ENCODE measurements at places on chromosomes 4 and X.
A peak's percentile ranks its signal among the peaks of the same experiment; 100 is the strongest.

DNA sequence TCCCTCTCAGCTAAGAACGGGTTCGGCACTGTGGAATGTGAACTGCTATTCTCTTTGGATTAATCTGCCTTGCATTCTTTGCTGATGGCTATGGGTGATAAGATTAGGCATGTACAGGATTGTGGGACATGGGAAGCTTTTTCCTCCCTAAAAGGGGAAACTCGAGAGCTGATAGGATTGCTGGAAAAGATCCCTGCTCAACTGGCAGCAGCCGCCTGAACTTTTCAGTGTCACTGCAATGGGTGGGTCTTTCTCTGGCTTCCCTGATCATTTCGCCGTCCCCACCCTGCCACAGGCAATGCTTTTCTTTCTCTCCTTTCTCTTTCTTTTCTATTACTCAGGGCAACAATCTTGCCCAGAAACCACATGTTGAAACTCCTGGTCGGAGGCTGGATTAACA, 20.5 kb downstream of the PAGE2 start:
- DNase-seq, result no peak

GRCh38 chr4:89307446-89308160, at the start of gene GPRIN3:
GPRIN3 (minus strand) TSS chr4:89307800; CDS start chr4:89250110, 57,690 bp downstream.
- peak; percentile 14 for DNase-seq

DNA sequence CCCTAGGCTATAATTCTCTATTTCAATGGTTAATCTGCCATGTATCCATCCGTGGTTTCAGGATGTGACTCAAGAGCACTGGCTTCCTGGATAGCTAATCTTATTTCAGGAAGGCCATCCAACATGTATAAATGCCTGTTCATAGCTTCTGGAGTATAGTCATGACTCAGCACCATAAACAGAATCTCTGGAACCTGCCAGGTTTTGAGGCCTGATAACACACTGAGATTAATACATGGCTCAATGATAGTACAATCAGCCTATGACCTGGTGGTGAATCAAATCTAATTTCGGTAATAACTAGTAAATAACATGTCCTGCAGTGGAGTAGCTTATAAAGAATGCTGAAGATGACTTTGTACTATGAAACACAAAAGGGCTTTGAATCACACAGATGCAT, 5.7 kb upstream of the IL13RA2 start:
- no peak for DNase-seq

DNA sequence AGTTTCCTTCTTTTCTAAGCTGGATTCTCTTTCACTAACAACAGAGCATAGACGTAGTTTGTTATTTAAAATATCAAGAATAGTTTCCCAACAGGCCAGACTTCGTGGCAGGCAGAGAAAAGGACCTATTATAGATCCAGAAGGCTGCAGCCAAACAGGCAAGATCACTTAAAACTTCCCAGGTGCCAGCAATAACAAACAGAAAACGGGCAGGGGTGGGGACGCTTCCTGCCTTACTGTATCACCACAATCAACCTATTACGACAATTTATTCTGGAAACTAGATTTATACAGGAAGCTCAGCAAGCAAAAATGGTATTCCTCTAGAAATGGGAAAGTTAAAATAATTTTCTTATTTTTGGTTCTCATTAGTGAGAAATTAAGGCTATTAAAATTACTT, 22.1 kb downstream of the RWDD4 start:
- no peak for DNase-seq

DNA sequence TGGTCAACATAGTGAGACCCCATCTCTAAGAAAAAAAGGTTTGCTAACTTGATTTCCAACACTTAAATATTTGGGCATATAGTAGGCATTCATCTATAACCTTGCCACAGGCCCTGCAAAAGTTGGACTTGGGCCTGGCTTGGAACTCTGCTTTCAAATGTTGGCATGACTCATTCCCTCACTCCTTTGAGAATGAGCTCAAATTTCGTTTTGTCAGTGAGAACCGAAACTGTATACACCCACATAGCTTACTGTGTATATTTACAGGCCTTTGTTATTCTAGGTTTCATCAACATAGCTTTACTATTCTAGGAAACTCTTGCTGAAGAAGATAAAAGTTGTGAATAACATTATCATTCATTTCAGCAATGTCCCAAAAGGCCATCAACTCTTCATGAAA, 88.7 kb upstream of the ELOVL6 start:
- DNase-seq, result no peak

GRCh38 chrX:154751203-154751668, 359 bp upstream of the GAB3 start:
- DNase-seq, result no peak

- DNase-seq, result no peak
These were observed 88.6 kb upstream of the FRMPD3 start for GRCh38 chrX:107360788-107361360.

- peak; percentile 50 for DNase-seq
These were observed 16.4 kb upstream of the NKRF start for GRCh38 chrX:119622356-119623232.

All from SHP77 treated with DMSO at 0.1 percent for 48 hours (cell line).